Motor neuron (in vitro differentiated cells): ENCODE measurements at places on chromosomes 1 and 21. TPM values are rescaled to one million over a fixed set of nuclear protein-coding genes. Genes with fewer than 3 reads are reported as not detected.
A peak's percentile ranks its signal among the peaks of the same experiment; 100 is the strongest.

GRCh38 chr1:3690282-3691065 is 38.2 kb downstream of the TP73 start:
- ATAC-seq: no peak

DNA sequence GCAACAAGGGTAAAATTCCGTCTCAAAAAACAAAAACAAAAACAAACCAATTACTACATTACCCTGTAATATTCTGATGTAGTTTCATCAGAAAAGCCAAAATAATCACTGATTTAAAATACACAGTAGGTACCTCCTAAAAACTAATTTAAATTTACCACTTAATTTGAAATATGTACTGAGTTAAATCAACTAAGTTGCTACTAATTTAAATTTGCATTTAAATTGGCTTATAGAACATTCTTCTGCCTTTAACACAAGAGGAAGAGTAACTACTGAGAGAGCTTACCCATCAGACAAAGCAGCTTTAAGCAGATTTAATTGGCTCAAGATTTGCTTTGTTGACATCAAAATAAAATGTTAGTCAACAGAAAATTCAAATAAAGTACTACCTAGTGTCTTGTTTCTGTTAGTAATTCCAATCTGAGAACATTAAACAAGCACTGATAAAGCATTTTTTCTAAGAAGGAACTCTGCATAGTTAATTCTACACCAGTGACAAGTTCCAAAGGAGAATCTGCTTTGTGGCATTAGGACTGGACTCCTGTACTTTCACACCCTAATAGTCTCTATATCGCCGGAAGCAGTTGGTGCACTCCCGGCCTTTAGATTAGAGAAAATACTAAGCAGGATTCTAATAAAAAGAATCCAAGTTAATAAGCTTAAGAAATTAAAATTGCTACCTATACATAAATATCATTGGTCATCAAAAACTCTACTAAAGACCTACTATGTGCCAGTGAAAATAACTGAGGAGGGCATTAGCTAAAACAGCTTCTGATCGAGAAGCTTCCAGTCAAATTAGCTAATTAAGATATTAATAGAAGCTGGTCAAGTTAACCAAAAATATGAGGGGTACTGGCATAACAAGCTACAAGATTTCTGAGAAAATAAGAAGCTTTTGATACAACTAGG is 8.4 kb downstream of the LUZP1 start:
- no peak for ATAC-seq

CD1D gene
- total RNA-seq: 0.16 and 0.19 TPM in 2 replicates

DNA sequence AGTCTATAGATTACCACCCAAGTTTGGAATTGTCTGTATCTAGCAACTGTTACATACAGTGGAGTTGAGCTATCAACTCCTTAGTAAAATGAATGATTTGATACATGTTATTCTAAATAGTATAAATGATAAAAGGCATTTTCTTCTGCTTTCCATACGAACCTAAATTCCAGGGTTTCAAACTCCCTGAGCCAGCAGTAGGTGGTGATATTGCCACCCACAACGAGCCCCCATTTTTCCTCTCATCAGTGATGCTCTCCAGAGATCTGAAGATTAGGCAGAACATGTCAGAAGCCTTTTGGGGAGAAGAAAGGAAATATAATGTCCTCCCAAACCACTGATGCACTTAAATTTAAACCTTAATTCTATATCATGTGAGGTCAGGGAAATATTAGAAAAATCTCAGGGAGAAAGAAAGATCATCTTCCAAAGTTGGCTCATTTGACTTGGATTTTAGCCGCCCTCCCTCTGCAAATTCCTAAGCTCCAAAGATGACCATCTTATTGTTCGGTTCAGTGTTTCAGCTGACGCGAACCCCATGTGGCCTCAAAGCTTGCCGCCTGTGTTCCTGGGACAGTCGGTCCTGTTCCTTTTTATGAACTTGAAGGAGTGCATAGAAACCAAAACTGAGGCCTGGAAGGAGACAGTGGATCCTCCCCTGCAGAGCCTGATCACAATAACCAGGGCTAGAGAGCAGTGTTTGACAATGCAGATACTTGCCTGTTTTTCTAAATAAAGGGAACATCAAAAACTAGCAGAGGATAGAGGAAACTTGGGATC is 2.3 kb downstream of the EVA1C start:
- no peak for ATAC-seq

NAV1 gene
- total RNA-seq: 27.3 and 29.0 TPM in 2 replicates

- no peak for ATAC-seq
These were observed 48.1 kb downstream of the CACNA1E start for GRCh38 chr1:181531441-181531840.

AADACL4 gene
- 0.49 TPM in 1 of 2 replicates, not detected in the other for total RNA-seq

- no peak for ATAC-seq
These were observed 27.8 kb upstream of the NFASC start for GRCh38 chr1:204842892-204843291.

GRCh38 chr1:1013922-1014648 is 788 bp downstream of the ISG15 start:
- ATAC-seq: peak; percentile 15

GRCh38 chr1:81574408-81574807 is 226.3 kb upstream of the ADGRL2 start:
- ATAC-seq: peak; percentile 48

RABIF gene
- 11.9 and 14.0 TPM in 2 replicates for total RNA-seq

DNA sequence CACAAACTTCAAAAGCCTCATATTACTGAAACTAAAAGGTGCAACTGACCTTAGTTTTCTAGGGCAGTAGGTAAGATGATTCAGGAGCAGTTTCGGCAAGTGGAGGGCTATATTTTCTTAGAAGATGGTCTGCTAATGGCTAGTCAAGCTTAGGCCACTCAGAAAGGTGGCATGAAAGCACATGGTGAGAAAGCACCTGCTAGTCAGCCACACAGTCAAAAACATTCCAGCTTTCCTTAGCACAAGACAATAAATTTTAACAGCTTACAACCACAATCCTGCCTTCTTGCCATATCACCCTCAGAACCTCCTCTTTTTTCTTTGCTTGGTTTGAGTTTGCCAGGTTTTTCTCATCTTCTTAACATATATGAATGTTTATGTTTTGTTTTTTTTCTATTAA is 81.1 kb upstream of the SLFNL1 start:
- no peak for ATAC-seq

RPF1 gene
- total RNA-seq: 47.5 and 52.5 TPM in 2 replicates

- no peak for ATAC-seq
These were observed 6.1 kb downstream of the SLC16A4 start for GRCh38 chr1:110384581-110385321.

GRCh38 chr1:43377831-43378230 is 10.0 kb upstream of the ELOVL1 start:
- no peak for ATAC-seq

GRCh38 chr1:241630476-241630875 is 9.7 kb downstream of the CHML start:
- no peak for ATAC-seq

DNA sequence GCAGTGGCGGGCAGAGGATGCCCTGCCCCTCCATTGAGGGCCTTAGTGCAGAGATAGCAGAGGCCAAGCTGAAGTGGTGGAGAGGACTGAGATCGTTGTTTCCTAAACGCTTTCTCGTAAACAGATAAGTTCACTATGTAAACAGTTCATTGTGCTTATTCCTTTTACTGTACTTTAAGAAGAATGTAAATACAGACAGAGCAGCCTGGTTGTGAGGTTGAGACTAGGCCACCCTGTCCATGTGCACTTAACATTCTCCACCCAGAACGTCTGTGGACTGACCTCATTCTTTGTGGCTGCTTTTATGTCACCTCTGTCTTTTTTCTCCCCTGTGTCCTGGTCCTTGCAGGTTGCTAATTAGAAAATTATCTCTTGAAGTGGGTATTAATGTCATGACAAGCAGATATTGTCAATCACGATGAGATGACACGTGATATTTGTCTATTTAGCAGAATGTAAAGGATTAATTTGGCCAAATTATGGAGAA is 8.5 kb downstream of the CENPS start:
- ATAC-seq: no peak

GRCh38 chr1:204978782-204979181 is 64.2 kb upstream of the CNTN2 start:
- ATAC-seq: no peak

APOBEC4 gene
- total RNA-seq: 0.41 and 0.42 TPM in 2 replicates

DNA sequence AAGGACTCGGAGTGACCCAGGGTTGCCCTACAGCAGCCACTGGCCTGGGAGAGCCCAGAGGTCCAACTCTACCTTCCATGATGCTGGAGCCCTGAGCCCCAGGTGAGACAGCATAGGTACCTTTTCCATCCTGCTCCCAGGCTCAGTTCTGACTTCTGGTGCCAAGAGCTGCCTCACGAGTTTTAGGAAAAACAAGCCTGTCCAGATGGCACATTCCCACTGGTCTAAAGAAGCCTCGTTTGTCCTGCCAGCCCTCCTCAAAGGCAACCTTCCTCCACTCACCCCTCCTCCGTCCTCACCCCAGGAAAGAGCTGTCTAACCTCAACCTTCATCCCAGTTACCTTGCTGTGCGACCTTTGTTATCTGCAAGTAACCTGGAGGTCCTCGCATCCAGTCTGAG is 53.5 kb upstream of the PRELP start:
- no peak for ATAC-seq

DNA sequence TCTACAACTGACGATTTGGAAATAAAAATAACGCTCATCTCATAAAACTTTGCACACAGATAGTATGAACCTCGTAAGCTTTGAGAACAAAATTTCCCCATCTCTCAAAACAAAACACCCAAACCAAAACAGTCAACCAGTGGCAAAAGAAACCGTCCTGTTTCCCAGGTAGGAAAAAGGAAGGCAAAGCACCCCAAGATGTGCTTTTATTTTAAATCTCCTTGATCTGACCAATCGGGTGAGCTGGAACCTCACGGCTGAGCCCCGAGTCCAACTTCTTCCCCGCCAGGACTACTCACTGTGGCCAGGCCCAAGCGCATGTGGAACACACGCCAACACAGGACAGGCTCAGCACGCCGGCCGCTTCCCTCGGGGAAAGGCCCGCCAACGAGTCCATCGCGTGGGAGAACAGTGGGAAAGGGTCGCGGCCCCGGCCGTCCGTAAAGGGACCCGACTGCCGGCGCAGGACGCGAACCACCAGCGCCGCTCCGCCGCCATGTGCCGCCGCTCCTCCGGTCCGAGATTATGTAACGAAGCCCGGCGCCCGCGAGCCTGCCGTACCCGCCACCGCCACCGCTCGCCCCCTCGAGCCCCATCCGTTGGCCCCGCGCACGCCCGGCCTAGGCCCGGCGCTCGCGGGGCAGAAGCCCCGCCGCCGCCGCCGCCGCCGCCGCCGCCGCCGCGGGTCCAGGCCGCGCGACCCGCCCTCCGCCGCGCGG is 759 bp downstream of the AHCTF1 start:
- ATAC-seq: peak; percentile 1

GRCh38 chr1:8439015-8439702 is 121.2 kb downstream of the SLC45A1 start:
- peak; percentile 88 for ATAC-seq

- ATAC-seq: no peak
These were observed 1.5 kb downstream of the ITSN1 start for GRCh38 chr21:33643658-33644311.

DNA sequence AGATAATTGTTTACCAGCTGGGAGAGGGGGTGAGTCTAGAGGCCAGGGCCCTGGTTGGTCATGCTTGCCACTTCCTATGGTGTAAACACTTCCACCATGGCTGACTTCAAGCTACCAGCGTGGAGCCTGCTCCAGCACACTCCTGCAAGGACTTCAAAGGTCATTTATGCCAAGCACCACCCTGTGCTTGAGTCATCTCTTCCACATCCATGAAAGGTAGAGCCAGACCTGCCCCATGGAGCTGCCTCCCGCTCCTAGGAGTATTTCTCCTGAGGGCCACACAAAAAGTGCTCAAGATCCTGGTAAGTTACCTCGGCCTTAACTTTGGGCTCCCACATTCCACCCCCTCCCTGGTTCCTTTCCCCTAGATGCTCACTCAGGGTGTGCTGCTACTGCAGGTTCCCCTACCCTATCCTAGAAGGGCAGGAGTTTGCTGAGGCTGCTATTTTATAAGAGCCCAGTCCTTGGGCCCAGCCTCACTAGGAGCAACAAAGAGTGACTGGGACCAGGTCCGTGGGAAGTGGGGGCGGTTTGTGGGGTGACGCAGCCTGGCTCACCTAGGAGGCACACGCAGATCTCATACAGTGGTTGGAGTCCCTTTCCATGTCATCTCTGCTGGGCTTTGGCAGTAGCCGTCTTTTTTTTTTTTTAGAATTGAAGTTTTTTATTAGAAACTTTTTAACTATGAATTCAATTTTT is 2.4 kb downstream of the RAB7B start:
- ATAC-seq: no peak

DNA sequence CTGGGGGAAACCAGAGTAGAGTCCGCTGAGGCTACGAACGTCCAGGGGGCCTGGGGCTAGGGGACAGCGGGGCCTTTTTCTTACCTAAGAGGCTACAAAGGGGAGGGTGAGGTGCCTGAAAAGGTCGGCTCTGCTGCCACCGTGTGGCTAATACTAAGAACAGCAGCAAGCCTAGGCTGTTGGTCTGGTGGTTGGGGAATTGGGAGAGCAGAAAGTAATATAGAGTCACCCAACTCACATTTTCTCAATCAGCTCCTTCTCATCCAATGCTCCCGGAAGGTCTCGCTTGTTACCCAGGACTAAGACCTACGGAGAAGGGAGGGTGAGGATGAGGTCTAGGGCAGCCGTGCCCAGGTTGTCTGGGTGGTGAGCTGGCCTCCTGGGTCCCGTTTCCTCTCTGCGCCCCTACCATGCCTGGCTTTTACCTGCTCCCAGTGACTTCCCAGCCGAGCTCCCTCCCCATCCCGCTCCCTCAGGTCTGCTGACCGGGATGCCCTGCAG is 9.3 kb downstream of the ARL8A start:
- ATAC-seq: peak; percentile 74
